ENCODE measurements at places on chromosomes 3 and 15.

GRCh38 chr3:96478496-96478895, 335.9 kb upstream of the EPHA6 start:
- no peak for DNase-seq

- no peak for DNase-seq
Observed at GRCh38 chr3:193879099-193879863, 256.7 kb upstream of the HES1 start.

DNA sequence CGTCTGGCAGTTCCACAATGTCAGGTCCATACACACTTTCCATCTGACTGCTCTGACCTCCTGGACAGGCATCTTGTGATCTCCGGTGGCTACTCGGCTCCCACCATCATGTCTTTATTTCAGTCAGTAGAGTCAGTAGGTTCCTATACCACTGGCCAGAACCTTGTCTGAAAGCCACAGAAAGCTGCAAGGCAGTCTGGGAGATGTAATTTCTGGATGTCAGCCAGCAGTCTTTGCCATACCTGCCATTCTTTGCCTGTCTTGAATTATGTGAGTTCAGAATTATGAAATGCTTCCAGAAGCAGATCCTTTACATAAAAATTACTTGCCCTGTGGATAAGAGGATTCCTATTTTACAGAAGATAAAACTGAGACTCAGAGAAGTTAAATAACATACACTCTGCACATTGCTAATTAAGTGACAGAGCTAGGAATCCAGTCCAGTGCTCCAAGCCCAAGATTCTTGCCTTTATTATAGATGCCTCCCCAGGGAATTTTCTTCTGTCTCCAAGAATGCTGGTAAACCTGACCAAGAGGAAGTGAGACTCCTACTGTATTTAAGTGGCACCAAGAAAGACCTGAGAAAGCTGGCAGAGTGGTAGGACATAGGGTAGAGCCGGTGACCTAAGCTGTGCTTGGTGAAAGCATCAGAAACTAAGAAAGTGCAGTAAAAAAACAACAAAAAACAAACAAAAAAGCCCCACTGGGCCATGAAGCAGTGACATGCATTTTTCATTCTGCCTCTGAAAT, 75.6 kb downstream of the IQCH start:
- no peak for DNase-seq

DNA sequence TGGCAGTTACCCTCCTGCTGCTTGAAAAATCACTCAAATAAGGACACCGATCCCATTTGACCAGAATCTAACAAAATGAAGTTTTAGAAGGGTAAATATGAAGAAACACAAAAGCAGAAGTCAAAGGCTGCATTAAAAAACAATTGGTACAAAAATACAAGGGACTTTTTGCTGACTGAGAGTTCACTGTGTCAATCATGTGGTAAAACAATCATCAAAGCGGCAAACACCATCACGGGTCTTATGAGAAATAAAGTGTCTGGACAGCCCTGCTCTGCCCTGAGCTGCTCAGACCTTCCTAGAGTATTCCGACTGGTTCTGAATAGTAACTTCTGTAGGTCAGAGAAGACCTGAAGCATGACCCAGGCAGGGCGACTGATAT, 137.2 kb upstream of the RAD18 start:
- DNase-seq, result no peak
